ENCODE measurements at places on chromosomes 6 and 20. TPM values are rescaled to one million over a fixed set of nuclear protein-coding genes. Genes with fewer than 3 reads are reported as not detected.

The LBP gene
- total RNA-seq = 167 TPM

The GPSM3 gene
- 1.7 TPM for total RNA-seq

The TRIM31 gene
- not detected for total RNA-seq

The TFAP2D gene
- not detected for total RNA-seq

The OTOR gene
- total RNA-seq = not detected

The MUC21 gene
- not detected for total RNA-seq

The NKAPL gene
- total RNA-seq = 5.0 TPM

The CLDN20 gene
- total RNA-seq = not detected

DNA sequence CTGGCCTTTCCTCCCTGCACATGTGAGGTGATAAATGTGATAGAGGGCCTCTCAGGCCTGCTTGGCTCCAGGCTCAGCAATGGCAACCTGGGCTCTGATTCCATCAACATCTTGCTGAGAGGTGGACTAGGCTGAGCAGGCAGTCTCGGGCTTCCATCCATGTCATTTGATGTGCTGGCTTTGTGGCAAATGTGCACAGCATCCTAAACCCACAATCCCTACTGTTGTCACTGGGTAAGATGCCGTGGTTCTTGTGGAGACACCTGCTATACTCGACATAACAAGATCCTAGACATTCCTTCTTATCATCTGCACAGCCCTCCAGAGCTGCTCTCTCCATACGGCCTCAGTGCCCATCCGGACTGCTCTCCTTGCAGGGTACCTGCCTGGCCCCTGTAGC, 2.8 kb upstream of the ZCCHC3 start:
- H3K36me3 ChIP-seq = no peaks in the 10 kb centered on the region
- H3K27ac ChIP-seq = no peak overlapping the region
- no peaks in the 10 kb centered on the region for H3K27me3 ChIP-seq
- DNase-seq = no peak
- H3K4me3 ChIP-seq = no peak overlapping the region

DNA sequence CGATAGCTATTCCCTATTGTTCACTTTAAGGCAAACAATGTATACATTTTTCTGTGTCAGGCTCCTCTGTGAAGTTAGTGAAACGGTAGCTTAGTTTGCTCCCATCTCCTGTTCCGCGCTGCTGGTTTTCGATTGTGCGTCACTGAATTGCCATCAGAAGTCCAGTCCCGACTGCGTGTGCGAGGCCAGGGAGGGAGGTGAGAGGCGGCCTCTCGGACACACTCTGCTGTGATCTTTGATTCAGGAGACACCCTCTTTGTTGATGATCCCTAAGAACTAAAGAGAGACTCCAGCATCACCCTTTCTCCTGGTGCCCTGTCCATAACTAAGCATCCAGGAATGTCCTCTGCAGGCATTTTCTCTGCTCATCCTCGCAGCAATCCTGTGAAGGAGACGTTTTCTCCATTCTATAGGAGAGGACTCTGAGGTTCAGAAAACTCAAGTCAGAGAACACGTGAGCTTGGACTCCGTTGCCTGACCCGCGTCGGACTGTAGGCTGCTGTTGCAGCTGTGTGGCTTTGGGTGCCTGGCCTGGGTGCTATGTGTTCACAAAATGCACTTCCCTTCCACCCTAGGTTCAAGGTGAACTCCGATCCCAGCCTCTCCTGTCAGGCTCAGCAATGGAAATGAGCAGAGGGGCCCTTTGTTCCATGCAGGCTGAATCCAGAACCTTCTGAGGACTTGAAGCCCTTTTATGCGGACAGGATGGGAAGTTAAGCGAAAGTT, 24.1 kb upstream of the UNC93A start:
- no peaks in the 10 kb centered on the region for H3K4me1 ChIP-seq
- peaks cover 14% of the 10 kb centered on the region for H3K27me3 ChIP-seq
- DNase-seq = no peak
- H3K4me3 ChIP-seq = no peak overlapping the region
- H3K36me3 ChIP-seq = no peaks in the 10 kb centered on the region
- no peak overlapping the region for H3K27ac ChIP-seq

DNA sequence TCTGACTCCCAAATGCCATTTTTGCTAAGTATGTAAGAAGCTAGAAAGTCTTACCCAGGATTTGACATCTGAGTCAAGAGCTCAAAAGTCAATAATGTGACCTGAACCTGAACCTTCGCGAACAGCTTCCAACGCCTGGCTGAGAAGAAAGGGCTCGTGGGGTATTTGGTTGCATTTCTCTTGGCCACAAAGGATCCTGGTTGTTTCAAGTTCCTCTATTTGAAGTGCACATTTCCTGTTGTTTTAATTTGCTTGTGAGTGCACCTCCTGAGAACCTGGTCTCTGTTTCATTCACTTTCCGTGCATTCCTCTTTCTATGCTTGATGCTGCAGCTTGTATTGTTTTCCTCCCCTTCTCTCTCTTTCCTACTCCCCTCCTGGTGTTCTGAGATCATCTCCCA, 212.5 kb downstream of the FOXA2 start:
- H3K4me3 ChIP-seq = no peak overlapping the region
- no peaks in the 10 kb centered on the region for H3K27me3 ChIP-seq
- DNase-seq = no peak
- no peaks in the 10 kb centered on the region for H3K36me3 ChIP-seq
- H3K4me1 ChIP-seq = peaks cover 28% of the 10 kb centered on the region

GRCh38 chr6:26387565-26387964, 4.7 kb downstream of the BTN2A2 start:
- no peak for DNase-seq
- H3K4me3 ChIP-seq = no peak overlapping the region
- no peaks in the 10 kb centered on the region for H3K4me1 ChIP-seq
- peaks cover 4% of the 10 kb centered on the region for H3K36me3 ChIP-seq
- H3K27ac ChIP-seq = no peak overlapping the region
- H3K27me3 ChIP-seq = no peaks in the 10 kb centered on the region

GRCh38 chr6:41732591-41733359, 2.6 kb downstream of the TFEB start:
- H3K36me3 ChIP-seq = peaks cover 6% of the 10 kb centered on the region
- no peak for DNase-seq
- peaks cover 56% of the 10 kb centered on the region for H3K4me1 ChIP-seq
- no peaks in the 10 kb centered on the region for H3K27me3 ChIP-seq
- H3K4me3 ChIP-seq = peak overlapping the region; percentile 88

DNA sequence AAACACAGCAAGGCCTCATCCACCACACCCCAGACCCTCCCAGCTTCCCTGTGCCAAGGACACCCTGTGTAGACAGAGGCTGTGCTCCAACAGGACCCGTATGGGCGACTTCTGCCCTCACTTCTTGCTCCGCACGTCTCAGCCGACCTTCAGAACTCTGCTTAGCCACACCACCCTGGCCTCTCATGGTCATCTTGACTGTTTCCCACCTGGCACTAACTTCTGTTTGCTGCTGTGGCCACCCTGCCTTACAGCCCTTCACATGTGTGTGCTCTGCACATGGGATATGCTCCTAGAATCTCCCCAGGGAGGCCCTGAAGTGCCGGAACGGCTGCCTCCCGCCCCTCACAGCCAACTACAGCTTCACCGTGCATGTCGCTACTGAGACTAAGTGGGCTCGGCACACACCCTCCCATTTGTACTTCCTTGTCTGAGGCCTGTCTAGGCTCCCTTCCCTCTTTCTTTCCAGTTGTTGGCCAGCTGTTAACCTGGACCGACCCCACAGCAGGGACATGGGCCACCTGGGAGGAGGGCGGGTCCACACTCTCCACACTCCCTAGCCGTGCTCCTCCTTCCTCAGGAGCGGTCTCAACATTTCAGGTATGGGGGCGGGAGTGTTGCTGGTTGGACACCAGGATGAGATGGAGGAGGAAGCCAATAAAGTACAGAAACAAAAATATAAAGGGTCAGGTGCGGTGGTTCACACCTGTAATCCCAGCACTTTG, 69.6 kb downstream of the PYGB start:
- H3K36me3 ChIP-seq = no peaks in the 10 kb centered on the region
- no peak for DNase-seq
- no peak overlapping the region for H3K4me3 ChIP-seq
- H3K27ac ChIP-seq = no peak overlapping the region
- no peaks in the 10 kb centered on the region for H3K27me3 ChIP-seq

DNA sequence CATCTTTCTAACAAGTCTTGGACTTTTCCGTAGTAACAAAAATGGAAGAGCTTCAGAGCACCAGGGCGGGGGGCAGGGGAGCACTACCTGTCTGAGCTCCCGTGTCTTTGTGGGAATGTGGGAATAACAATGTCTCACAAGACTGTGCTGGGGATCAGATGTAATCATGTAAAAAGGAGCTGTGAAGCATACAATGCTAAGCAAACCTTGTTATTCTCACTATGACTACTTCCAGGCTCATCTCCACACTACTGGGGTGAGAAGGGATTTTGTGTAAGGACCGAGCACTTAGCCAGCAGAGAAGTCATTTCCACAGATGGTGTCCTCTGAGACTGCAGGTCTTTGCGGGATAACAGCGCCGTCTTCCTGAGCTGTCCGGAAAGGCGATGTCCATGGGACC, 27.1 kb downstream of the PRR18 start:
- no peak for DNase-seq
- H3K27ac ChIP-seq = no peak overlapping the region
- H3K4me1 ChIP-seq = no peaks in the 10 kb centered on the region
- H3K4me3 ChIP-seq = no peak overlapping the region
- no peaks in the 10 kb centered on the region for H3K27me3 ChIP-seq
- no peaks in the 10 kb centered on the region for H3K36me3 ChIP-seq

- peaks cover 10% of the 10 kb centered on the region for H3K4me1 ChIP-seq
- no peak overlapping the region for H3K4me3 ChIP-seq
- DNase-seq = no peak
- H3K27me3 ChIP-seq = no peaks in the 10 kb centered on the region
Measured at GRCh38 chr6:36914227-36914794, 28.6 kb downstream of the C6orf89 start.

DNA sequence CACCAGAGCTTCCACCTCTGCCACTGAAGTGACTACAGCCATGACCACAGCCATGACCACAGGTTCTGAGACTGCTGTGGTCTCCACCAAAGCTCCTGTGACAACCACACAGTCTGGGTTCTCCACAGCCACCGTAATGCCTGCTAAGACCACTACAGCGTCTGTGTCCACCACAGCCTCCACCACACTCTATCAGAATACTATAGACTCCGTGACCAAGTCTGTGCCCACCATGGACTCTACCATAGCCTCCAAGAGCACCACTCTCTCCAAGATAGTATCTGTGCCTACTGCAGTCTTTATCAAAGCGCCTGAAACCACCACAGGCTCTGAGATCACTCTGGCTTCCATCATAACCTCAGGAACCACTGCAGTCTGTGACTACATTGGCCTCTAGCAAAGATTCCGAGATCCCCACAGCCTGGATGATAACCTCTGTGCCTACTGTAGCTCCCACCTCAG, 18.3 kb upstream of the MUC21 start:
- H3K4me1 ChIP-seq = no peaks in the 10 kb centered on the region
- H3K27ac ChIP-seq = no peak overlapping the region
- H3K27me3 ChIP-seq = no peaks in the 10 kb centered on the region
- DNase-seq = no peak
- H3K4me3 ChIP-seq = no peak overlapping the region
- H3K36me3 ChIP-seq = no peaks in the 10 kb centered on the region

DNA sequence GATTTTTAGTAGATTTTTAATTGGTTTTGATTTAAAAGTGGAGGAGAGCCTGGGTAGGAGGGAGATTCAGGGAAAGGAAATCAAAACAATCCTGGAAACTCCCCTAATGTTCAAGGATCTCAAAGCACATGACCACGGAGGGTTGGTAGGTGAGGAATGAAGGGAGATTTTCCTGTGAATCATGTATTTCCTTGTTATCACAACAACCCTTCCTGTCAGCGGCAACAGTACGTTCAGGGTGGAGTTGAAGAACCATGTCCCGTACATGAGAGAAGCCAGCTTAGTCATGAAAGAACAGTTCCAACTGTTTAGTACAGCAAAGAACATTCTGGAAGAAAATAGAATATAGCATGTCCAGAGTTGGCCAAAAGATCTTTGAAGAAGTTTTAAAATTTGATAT, 79.4 kb upstream of the SCAF8 start:
- no peak overlapping the region for H3K27ac ChIP-seq
- no peaks in the 10 kb centered on the region for H3K4me1 ChIP-seq
- no peak overlapping the region for H3K4me3 ChIP-seq
- H3K36me3 ChIP-seq = no peaks in the 10 kb centered on the region

GRCh38 chr6:52538901-52539354, 37.9 kb downstream of the TRAM2 start:
- no peak overlapping the region for H3K4me3 ChIP-seq
- H3K36me3 ChIP-seq = no peaks in the 10 kb centered on the region
- H3K27ac ChIP-seq = no peak overlapping the region
- DNase-seq = no peak
- H3K4me1 ChIP-seq = peaks cover 10% of the 10 kb centered on the region

DNA sequence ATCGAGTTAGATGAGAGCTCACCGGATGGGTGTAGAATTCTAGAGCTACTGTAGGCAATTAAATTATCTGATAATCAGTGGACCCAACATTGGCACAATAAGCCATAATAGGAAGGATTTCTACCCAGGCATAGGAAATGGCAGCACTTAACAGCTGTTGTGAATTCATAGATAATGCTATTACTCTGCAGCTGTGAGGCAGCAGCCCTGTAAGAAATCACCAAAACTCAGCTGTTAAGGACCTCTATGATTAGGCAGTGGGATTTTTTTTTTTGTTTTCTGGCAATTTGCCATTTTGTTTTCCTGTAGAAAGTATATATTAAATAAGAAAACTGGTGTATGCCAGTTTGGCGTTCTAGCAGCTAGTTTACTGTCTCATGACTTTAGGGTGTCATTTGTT, 609.1 kb upstream of the SLC35B3 start:
- H3K27me3 ChIP-seq = no peaks in the 10 kb centered on the region
- no peaks in the 10 kb centered on the region for H3K4me1 ChIP-seq
- H3K36me3 ChIP-seq = no peaks in the 10 kb centered on the region
